Smooth muscle cell of the umbilical artery (primary cell): ENCODE measurements at places on chromosomes 1 and 21. TPM values are rescaled to one million over a fixed set of nuclear protein-coding genes. Genes with fewer than 3 reads are reported as not detected.

The MAB21L3 gene
- total RNA-seq, result 0.09 TPM in 1 of 2 replicates, not detected in the other

The CELF3 gene
- not detected in 2 replicates for total RNA-seq

The TATDN3 gene
- 12.5 and 13.4 TPM in 2 replicates for total RNA-seq

The NLRP3 gene
- 0.78 and 2.4 TPM in 2 replicates for total RNA-seq

The ADAMTS5 gene
- total RNA-seq, result 0.37 and 4.5 TPM in 2 replicates

The NCAM2 gene
- 4.8 and 56.1 TPM in 2 replicates for total RNA-seq

The RAD54L gene
- total RNA-seq, result 0.89 and 3.6 TPM in 2 replicates

The ZNF695 gene
- 0.59 and 1.7 TPM in 2 replicates for total RNA-seq
